Fibroblast of upper back skin (primary cell): ENCODE measurements at places on chromosomes 5 and 9.
A peak's percentile ranks its signal among the peaks of the same experiment; 100 is the strongest.

DNA sequence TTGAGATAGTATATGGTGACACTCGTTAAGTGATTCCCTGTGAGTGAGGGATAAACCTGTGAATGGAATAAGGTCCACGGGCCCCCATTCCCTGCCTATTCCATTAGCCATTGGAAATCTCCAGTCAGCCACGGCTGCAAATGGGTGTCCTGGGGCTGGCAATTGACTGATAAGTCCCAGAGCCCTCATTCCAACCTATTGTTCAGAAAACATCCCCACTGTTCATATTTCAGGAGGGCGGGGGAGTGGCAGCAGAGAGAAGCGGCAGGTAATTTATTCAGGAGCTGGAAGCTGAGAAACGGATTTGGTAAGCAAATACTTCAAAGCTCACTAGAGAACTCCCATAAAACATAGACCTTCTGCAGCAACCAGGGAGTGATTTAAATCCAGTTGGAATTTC is 42.0 kb downstream of the TMEM174 start:
- DNase-seq, result no peak

DNA sequence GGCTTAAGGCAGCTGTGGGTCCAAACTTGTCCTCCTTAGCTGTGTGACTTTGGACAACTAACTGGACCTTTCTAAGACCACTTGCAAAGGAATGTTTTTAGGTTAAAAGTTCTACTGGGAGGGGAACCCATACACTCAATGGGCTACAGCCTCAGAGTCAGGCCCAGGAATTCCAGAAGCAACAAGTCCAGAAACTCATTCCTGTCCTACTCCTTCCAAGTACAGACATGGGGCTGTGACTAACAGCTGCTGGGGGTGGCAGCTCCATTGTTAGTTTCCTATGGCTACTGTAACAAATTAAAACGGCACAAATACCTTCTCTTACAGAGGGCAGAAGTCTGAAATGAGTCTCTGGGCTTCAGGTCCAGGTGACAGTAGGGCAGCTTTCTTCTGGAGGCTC is 12.4 kb upstream of the AKNA start:
- DNase-seq, result no peak

DNA sequence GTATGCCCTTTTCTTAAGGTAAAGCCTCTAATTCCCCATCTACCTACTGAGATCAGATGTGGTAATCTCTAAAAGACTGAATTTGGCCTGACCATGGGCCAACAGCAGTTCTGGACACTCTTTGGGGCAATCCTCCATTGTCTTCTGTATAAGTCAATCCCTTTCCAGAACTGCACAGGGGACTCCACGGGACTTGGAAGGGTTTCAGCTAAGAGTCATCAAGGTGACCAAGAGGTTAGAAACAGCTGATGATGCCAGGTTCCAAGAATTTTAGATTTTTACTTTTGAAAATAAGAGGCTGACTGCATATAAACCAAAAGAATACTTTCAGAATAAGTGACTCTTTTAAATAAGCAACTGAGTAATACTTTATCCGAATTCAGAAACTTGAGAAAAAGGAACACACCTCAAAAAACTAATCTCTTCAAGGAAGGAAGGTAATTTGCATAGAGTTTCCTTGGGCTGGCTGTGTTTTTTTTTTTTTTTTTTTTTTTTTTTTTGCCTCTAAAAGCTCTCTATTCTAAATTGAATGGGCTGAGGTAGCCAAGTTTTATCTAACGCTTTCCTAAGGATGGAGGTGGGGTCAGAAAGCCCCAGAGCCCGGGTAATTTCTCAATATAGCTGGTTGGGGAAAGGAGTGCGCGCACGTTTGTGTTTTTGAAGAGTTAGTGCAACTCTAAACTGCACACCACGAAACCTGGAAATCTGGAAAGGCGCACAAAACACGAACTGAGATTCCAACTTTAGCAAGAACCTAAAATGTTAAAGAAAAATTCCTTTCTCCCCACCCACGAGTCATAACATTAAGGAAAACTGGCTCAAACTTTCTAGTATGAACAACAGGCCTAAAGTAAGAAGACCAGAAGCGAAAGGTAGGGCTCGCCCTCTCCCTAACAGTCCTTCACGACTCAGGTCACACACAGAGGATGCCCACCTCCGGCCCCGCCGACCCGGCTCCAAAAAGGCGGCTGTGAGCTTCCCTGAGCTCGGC is 1.3 kb downstream of the VCP start:
- peak; percentile 35 for DNase-seq

DNA sequence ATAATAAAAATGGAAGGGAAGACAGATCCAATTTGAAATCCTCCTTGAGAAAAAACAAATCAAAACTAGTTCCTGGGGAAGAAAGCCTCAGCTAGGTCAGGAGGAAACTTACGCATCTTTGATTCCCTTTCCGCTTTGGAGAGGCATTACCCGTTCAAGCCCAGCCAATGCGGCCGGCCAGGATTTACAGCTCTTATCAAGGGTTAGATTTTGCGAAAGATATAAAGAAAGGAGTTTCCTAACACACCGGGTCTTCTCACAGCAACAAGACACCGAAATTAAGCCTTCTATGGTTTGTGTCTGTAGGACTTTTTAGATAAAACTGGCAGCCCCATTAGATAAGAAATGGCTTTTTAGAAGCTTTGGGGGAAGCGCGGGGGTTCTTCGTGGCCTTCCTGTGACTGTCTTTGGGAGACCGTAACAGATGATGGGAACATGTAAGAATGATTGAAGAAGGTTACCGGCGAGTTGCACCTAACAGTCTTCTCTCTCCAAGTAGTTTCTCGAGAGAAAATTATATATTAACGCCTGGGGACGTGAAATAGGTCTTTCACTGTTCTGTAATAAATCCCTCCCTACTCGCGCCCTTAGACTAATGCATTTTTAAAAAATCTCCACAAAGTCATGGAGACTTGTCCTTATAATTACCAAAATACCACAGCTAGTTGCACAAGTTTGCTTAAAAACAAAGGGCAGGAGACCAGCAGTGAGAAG is 1.3 kb upstream of the ISL1 start:
- no peak for DNase-seq

DNA sequence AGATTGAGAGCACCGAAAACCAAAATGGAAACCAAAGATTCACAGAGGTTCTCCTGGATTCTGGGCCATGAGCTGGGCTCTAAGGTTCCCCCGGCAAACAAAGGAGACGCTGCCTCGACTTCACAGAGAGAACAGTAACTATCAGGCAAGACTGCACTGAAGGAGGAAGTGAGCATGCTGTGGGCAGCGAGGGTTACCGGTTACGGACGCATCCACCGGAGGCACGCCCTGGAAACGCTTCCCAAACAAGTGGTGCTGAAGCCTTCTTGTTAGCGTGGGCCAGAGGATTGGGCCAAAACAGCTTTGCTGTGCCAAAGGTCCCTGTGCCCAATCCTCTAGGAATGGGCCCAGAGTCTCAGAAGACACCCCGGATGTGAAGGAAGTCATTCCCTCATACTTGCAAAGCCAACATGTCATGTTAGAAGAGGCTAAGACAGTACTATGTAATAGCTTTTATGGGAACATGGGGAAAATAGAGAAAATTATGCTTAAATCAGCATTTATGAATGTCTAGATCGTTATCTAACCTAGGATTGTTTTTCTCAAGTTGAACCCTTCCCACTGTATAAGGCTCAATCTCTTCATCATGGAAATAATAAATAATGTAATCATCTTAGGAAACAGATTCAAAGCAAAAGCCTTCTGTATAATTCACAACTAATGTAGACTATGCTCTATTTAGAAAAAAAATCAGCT is 145.4 kb downstream of the GABBR2 start:
- DNase-seq, result no peak

DNA sequence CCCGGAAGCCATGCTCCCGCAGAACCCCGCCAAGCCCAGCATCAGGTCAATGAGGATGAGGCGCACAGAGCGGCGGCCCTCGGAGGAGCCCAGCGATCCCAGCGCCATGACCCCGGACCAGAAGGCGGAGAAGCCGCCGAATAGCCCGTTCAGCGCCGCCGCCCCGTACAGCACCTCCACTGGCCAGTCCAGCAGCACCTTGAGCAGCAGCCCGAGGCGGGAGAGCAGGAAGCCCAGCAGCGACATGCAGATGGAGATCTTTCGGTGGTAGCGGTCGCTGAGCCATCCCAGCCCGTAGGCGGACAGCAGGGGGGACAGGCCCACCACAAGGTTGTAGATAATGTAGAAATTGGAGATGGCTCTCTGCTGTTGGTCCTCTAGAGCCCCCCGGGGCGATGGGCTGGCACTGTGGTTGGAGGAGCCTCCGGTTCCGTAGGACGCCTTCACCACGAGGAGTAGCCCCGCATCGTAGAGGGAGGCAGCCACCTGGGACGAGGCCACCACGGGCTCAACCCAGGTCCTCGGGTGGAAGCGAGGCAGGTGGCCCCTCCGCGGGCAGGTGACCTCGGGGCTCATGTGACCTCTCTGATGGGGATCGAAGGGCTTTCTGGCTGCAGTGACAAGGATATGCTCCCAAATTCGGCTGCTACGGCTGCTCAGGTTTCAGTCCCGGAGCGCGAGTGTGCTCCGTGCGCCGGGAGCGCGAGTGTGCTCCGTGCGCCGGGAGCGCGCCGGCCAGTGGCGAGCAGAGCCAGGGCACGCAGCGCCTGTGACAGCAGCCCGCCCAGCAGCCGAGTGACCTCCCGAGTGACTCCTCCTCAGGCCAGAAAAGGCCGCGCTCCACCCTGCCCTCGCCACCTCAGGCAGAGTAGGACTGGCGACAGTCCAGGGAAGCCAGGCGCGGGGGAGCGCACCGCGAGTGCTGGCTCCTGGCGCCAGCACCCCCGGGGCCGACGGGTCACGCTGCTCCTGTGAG is at the start of gene SLC46A2:
Gene SLC46A2, minus strand, starts transcription at position 771 of the 976 bp plus-strand sequence. Its CDS starts 195 bp downstream, at position 576.
- no peak for DNase-seq

- no peak for DNase-seq
Observed at GRCh38 chr9:82363682-82364081, 375.1 kb downstream of the SPATA31D1 start.

GRCh38 chr5:53011233-53011632 is 22.1 kb downstream of the ITGA2 start:
- DNase-seq, result no peak

GRCh38 chr9:94867842-94868312 is 141.4 kb downstream of the AOPEP start:
- DNase-seq, result peak; percentile 95

- peak; percentile 90 for DNase-seq
Observed at GRCh38 chr9:10265153-10265631, 347.6 kb downstream of the PTPRD start.

DNA sequence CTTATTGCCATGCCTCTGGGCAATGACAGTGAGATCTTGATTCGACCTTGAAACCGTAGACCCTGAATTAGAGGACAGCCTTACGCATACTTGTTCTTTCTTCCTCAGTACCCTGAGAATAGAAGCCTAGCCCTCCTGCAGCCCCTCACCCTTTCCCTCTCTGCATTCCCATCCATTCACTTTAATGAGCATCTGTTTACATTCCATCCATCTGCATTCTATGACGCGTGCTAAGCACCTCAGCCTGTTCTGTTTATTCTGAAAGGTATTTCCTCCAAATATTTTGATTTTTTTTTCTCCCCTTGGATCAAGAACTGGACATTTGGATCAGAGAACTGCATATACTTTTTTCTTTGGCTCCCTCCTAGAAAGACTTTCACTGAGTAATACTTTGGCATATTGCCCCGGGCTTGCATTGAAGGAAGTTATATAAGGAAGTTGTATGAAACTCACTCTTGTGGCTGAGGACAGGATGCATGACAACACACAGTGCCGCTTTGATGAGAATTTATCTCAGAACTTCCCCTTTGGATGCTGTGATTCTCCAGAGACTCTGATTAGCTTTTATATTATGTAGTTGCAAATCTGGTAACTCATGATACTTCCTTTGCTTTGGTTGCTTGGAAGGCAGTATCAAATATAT is 15.7 kb downstream of the TMEM8B start:
- DNase-seq, result peak; percentile 93

DNA sequence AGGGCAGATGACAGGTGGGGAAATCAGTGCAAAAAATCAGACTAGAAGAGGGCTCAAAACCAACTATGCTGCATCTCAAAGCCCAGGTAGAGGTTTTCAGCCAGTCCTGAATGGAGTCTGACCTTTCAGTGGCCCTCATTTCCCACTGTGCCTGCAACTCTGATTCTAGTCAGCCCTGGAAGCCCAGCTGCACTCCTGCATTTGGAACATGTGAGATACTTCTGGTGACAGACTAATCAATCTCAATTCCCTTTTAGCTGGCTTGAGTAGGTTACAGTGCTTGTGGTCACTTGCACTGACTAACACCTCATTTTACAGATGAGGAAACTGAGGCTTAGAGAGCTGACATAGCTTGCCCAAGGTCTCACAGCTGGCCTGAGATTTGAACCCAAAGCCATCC is 7.9 kb upstream of the ACSL6 start:
- no peak for DNase-seq

GRCh38 chr9:18921366-18922075 is 111.5 kb downstream of the SAXO1 start:
- DNase-seq, result peak; percentile 57

GRCh38 chr5:10499776-10500175 is 58.1 kb downstream of the ROPN1L start:
- DNase-seq, result no peak

DNA sequence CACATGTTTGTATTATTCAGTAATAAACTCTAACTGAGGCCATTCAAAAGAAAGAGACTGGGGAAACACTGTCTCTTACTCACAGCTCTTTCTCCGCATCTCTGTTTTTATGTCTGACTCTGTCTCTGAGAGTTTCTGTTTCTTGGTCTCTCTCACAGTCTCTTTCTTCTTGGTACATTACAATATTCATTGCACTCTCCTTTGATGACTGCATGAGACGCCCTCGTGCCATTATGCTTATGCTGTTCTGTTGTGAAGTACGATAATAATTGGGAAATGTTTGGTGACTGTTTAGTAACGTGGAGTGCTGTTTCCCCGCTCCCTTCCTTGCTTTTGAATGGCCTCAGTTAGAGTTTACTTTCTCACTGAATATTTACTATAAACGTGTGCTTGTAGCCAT is 25.3 kb upstream of the TLX3 start:
- no peak for DNase-seq

DNA sequence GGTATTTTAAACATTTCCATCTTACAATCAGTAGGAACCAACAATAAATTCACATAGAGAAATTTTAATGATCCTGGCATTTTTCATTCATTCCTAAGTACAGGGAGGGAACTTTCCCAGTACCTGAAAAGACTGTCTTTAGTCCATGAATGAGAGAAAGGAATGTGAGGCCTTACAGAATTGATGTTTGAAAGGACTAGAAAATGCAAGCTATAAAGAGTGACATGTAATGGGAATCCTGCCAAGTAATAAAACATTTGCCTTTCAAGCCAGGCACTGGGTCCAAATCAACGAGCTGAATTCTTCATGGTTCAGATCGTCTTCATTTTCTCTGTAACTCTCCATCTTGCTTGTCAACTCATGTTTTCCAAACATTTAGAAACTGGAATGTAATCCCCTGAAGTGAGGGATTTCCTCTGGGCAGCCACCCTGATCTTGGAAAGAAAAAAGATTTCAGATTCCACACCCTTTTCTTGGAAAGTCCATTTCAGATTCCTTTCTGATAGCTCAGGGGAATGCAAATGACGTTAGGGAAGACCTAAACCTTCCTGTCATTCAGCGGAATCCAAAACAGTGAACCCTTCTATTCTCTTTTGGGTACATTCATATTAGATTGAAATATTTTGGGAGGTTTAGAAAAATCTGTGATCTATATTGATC is 315.8 kb downstream of the SH3GL2 start:
- DNase-seq, result no peak
